ENCODE measurements at places on chromosomes 11 and 22.

DNA sequence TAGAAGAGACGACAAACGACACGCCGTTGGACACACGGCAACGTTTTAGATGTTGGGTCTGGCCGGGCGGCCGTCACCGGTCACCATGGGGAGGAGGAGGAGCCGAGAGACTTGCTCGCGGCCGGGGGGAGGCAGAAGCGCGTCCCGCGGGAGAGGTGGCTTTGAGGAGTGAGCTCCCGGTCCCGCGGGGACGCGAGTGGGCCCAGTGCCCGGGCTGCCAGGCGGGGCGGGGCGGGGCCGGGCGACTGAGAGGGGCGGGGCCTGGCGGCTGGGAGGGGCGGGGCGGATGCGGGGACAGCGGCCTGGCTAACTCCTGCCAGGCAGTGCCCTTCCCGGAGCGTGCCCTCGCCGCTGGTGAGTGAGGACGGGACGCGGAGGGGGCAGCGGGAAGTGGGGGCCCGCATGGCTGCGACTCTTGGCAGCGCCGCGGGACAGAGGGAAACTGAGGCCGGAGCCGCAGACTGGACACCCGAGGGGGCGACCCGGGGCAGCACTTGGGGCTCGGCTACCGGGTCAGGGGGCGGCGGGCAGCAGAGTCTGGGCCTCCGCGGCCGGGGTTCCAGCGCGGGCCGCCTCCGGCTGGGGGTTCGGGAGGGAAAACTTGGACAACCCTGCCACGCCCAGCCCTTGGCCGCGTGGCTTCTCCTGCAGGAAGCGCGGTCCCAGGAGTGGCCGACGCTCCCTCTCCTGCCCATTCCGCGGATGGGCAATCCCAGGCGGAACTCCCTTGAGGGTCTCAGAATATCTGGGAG, at the start of gene TSPO:
Gene TSPO, plus strand, starts transcription at position 309 of the 752 bp plus-strand sequence. CDS start 7,680 bp downstream, outside the sequence.
- peak; percentile 84 for DNase-seq

- DNase-seq, result peak; percentile 17
Measured at GRCh38 chr22:22921575-22921974, 34.0 kb downstream of the IGLL5 start.

- no peak for DNase-seq
Measured at GRCh38 chr11:23403210-23404185, 543.2 kb upstream of the CCDC179 start.

DNA sequence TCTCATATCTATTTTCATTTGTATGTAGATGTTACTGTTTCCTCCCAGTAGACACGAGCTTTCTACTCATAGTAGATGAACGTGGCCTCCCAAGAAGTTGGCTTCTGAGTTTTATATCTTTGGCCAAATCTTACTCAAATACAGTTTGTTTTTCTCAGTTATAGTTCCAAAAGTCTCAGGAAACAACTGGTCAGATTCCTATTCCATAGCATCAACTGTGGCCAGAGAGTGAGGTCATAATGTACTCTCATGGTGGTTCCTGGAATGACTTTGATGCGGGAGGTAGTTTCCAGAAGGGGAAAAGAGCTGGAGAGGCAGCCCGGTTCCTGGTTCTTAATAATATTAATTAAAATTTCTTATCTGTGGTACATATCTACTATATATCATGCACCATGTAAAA, 77.3 kb downstream of the SLC17A6 start:
- no peak for DNase-seq

DNA sequence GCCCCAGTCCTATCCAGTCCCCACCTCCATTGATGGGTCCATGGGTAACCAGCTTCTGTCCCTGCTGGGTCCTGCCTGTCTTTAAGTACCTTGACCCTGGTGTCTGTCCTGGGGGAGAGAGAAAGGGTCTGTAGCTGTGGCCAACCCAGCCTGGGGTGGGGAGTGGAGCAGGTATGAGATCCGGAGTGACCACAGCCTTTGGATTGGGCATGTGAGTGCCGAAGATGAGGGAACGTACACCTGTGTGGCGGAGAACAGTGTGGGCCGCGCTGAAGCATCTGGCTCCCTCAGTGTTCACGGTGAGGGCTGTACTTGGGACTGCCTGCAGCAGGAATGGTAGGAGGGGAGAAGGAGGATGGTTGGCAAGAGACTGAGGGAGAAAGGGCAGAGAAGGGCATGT, 5.2 kb downstream of the ROBO3 start:
- DNase-seq, result no peak
